ENCODE measurements at places on chromosomes 7 and 10. TPM values are rescaled to one million over a fixed set of nuclear protein-coding genes. Genes with fewer than 3 reads are reported as not detected.

DNA sequence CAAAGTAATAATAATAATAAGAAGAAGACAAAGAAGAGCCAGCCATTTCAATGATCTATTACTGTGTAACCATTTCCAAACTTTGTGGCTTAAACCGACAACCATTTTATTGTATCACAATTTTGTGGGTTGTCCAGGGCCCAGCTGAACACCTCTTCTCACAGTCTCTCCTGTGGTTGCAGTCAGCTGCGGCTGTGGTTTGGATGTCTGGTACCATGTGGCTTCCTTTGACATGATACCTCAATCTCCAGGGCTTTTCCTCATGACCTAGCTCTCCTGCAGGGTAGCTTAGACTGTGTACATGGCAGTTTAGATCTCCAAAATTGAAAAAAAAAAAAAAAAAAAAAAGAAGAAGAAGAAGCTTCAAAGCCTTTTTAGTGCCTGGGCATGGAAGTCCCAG lies 72.6 kb upstream of the NFKB2 start:
- no peak for DNase-seq

DNA sequence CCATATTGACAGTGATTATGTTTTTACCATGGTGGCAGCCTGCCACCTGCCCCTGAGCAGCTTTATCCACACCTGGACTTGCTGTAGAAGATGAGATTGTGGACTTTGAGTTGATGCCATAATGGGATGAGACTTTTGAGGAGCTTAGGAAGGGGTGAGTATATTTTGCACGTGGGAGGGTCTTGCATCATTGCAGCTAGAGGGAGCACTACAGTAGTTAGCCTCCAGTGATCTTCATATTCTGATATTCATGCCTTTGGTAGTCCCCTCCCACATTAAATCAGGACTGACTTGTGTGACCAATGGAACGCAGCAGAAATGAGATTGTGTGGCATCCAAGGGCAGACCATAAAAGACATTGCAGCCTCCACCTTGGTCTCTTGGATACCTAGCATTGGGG lies 18.2 kb upstream of the COL13A1 start:
- no peak for DNase-seq

DNA sequence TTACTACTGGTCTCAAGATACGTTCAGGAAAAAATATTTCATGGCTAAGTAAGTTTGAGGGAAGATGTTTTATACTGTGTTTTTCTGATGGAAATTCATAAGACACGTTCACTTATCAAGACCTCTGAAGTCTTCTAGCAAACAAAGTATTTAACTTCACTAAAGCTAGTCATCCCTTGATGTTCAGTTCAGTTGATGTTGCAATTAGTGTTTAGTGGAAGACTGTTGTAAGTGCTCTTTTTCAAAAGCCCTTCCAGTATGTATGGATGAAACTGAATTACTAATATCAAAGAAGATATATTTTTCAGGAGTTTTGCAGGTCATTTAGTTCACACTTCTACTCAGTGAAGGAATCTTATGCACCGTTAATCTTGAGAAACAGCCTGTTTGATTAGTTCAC lies 25.1 kb downstream of the CUL1 start:
- no peak for DNase-seq

DNA sequence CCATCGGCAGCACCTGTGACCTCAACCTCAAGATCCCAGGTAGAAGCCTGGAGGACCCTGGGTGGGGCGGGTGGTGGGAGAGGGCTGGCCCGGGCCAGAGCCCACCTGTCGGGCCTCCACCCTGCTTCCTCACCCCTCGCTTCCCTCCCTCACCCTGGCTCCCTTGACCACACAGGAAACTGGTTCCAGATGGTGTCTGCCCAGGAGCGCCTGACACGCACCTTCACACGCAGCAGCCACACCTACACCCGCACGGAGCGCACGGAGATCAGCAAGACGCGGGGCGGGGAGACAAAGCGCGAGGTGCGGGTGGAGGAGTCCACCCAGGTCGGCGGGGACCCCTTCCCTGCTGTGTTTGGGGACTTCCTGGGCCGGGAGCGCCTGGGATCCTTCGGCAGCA lies 8.9 kb upstream of the ATP6V1F start:
- DNase-seq: no peak

- no peak for DNase-seq
These were observed 22.2 kb upstream of the LYZL1 start for GRCh38 chr10:29266641-29267040.

DNA sequence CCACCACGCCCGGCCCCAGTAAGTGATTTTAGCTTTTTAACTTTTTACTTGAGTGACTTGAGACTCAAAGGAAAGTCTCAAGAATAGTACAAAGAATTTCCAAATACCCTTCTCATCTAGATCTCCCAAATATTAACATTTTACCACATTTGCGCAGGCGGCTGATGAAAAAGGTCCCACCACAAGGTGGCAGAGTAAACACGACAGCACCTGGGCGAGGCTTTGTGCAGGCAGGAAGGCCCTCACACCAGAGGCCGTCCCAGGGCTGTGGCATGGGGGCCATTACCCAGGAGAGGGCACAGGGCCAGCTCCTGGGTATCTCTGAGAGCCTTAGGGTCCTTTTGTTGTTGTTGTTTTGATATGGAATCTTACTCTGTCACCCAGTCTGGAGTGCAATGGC lies 50.0 kb upstream of the WIPI2 start:
- no peak for DNase-seq

DNA sequence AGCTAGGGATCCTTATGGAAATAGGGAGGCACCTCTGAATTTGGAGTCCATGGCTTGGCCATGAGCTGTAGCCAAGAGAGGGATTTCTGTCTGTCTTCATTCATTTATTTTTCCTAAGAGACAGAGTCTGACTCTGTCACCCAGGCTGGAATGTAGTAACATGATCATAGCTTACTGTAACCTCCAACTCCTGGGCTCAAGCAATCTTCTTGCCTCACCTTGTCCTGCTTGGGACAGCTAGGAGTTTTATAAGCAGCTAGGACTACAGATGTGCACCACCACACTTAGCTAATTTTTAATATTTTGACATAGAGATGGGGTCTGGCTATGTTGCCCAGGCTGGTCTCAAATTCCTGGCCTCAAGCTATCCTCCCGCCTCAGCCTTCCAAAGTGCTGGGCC lies 8.5 kb upstream of the HABP2 start:
- DNase-seq: no peak

DNA sequence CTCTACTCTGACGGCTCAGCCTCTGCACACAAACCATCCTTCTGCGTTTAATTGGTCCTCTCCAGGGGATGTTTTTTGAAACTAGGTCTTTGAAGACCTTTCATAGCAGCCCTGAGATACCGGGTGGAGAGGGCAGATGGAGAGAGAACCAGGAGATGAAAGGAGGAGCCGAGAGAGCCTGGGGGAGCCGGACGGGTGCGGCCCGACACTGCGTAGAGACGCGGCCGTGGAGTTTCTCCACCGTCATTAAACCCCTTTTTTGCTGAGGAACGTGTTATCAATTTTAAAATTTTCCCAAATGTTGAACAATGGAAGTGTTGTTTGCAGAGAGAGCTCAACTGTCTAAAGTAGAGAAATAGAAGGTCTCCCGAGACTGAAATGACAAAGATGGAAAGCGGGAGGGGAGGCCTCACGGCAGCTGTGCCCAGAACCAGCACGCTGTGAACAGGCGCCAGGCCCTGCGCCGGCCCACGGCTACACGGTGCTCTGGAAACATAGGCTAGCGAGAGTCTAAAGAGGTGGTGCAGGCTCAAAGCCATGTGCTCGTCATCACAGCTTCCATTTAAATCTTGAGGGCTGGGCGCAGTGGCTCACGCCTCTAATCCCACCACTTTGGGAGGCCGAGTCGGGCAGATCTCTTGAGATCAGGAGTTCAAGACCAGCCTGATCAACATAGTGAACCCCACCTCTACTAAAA lies 307.0 kb downstream of the PTPRN2 start:
- DNase-seq: peak; percentile 50

GRCh38 chr10:111390813-111391563 lies 314.2 kb downstream of the ADRA2A start:
- no peak for DNase-seq

DNA sequence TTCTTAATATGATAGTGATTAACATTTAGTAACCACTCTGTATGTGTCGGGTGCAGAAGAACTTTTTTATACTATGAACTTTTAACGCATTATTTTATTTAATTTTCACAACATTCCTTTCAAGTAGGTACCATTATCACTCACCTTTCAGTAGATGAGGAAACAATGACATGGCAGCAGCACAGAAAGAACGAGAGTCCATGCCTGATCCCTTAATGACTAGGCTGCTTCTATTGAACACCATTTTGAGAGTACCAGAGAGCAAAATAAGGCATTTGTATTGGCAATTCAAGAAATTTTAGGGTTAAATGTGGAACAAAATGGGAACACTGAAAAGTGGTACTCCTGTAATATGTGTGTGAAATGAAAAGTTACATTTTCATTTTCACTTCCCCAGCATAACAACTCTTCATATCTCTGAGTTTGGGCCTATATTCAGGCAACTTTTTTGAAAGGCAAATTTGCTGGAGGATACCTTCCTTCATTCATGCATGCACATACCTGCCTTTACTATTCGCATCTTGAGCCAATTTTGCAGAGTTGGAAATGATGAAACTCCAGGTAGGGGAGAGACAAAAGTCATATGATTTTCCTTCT lies 12.8 kb downstream of the LRRN3 start:
- DNase-seq: no peak

DNA sequence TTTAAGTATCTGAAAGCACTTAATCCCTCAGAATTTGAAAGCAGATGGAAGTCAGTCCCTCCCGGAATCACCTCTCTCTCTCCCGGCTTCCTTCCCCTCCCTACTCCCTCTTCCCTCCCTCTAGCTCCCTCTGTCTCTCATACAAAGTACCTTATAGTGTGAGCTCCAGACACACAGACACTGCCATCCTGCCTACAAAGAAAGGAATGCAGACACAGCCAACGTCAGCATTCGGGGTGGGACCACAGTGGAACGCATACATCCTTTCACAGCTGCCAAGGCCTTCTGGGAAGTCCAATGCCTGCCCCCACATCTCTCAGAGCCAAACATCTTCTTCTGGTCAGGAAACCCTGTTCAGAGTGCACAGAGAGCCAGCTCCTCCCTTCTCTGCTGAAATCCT lies 9.3 kb downstream of the NOD1 start:
- DNase-seq: peak; percentile 93

The CDC14C gene
- not detected for total RNA-seq

The SPDYE2 gene
- total RNA-seq: not detected

The GIMAP5 gene
- 18.8 TPM for total RNA-seq

The NPTX2 gene
- total RNA-seq: 11.5 TPM
